ENCODE measurements at places on chromosomes 16 and 17. TPM values are rescaled to one million over a fixed set of nuclear protein-coding genes. Genes with fewer than 3 reads are reported as not detected.

Gene GNAO1
- polyA plus RNA-seq: 0.01 TPM

Gene C17orf50
- not detected for polyA plus RNA-seq

Gene MT1X
- polyA plus RNA-seq: 30.1 TPM

Gene KREMEN2
- not detected for polyA plus RNA-seq

Gene SPAG7
- 71.0 TPM for polyA plus RNA-seq

Gene MYH3
- polyA plus RNA-seq: 0.66 TPM

Gene NEUROD2
- polyA plus RNA-seq: not detected

Gene SLC52A1
- not detected for polyA plus RNA-seq

Gene KCNG4
- not detected for polyA plus RNA-seq

Gene TLCD2
- polyA plus RNA-seq: 3.1 TPM

Gene NHERF2
- polyA plus RNA-seq: 23.5 TPM

Gene TNFSF13
- 1.0 TPM for polyA plus RNA-seq

Gene HAS3
- polyA plus RNA-seq: 0.62 TPM

Gene SCARF1
- polyA plus RNA-seq: 0.20 TPM

Gene KRT24
- polyA plus RNA-seq: not detected

Gene CACNG3
- not detected for polyA plus RNA-seq

Gene CDK3
- polyA plus RNA-seq: 2.9 TPM

Gene CHST6
- 0.12 TPM for polyA plus RNA-seq

Gene GUCY2D
- polyA plus RNA-seq: not detected

Gene THOC6
- polyA plus RNA-seq: 14.5 TPM

Gene HP
- polyA plus RNA-seq: not detected

Gene KRTAP1-3
- polyA plus RNA-seq: not detected

Gene KRT40
- polyA plus RNA-seq: not detected

Gene SLC16A11
- not detected for polyA plus RNA-seq

Gene IL21R
- polyA plus RNA-seq: 0.52 TPM

Gene SLC13A2
- not detected for polyA plus RNA-seq

Gene CNTD1
- 0.09 TPM for polyA plus RNA-seq

Gene EPX
- polyA plus RNA-seq: not detected

Gene HEATR9
- not detected for polyA plus RNA-seq

Gene SEPTIN1
- not detected for polyA plus RNA-seq

Gene GNG13
- not detected for polyA plus RNA-seq

Gene ETV4
- 6.7 TPM for polyA plus RNA-seq

Gene GJC1
- polyA plus RNA-seq: 20.6 TPM

Gene DNAH2
- polyA plus RNA-seq: 0.06 TPM

Gene SRCIN1
- not detected for polyA plus RNA-seq

Gene CCL13
- not detected for polyA plus RNA-seq

Gene SPDYE4
- not detected for polyA plus RNA-seq

Gene TEKT1
- not detected for polyA plus RNA-seq

Gene P2RX5
- polyA plus RNA-seq: 6.4 TPM

Gene EMC6
- polyA plus RNA-seq: 23.4 TPM
